ENCODE measurements at places on chromosomes 11 and 22.

GRCh38 chr11:1029654-1030053, 6.9 kb downstream of the MUC6 start:
- no peak for DNase-seq

- DNase-seq, result no peak
Observed at GRCh38 chr22:16949561-16949960, 58.5 kb downstream of the GAB4 start.

DNA sequence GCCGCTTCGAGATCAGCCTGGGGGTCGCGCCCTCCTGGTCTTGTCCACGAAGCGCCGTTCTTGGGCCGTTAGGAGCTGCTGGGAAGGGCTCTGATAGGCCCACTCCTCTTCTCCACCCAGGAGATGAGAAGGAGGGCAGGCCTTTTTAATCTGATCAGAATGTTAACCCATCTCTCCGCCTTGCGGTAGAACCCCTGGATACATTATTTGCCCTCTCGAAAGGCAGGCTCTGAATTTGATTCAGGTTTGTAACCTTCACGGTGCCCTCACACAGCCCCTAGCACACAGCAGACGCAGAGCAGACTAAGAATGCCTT, at the start of gene CCDC83:
TSS of gene CCDC83 (plus strand) at position 43 of the 316 bp plus-strand sequence. CDS start 9,741 bp downstream, outside the sequence.
- no peak for DNase-seq

DNA sequence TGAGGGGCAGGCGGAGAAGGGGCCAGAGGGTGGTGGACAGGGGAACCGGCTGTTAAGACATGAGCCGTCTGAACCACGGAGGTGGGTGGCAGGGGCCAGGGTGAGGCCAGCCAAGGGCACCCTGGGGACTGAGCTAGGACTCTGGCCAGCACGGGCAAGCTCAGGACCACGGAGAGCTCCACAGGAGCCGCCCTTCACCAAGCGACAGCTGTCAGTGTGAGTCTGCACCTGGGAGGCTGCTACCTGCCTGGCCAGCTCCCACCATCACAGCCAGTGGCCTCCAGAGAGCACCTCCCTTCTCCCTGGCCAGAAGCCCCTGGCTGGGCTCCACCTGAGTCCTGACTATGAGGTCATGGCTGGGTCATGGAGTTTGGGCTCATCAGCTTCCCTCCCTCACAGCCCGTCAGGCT, 21.6 kb downstream of the MGAT3 start:
- no peak for DNase-seq

- no peak for DNase-seq
Observed at GRCh38 chr22:19051381-19052072, 70.7 kb downstream of the DGCR2 start.

- DNase-seq, result no peak
Observed at GRCh38 chr22:19079691-19080090, 42.5 kb downstream of the DGCR2 start.

GRCh38 chr11:104095791-104096190, 59.4 kb downstream of the DDI1 start:
- no peak for DNase-seq

- DNase-seq, result no peak
Observed at GRCh38 chr22:27142286-27142685, 484.9 kb downstream of the MIAT start.

DNA sequence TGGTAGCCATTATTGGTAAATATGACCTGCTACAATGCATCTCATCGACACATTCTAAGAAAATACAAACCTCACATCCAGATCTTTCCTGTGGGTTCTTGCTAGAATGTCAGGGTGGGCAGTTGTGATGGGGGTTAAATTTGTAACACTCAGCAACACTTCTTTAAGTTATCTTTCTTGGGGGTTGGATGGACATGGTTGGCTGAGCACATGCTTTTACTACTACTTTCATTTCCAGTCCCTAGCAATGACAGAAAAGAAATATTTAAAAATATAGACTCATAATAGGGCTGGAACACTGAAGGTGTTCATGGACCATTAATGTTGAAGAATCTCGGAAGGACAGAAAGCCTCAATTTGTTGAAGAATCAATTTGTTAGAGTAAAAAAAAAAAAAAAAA, 57.6 kb downstream of the APOL3 start:
- no peak for DNase-seq

GRCh38 chr11:129950101-129951091, 52.2 kb downstream of the PRDM10 start:
- no peak for DNase-seq

DNA sequence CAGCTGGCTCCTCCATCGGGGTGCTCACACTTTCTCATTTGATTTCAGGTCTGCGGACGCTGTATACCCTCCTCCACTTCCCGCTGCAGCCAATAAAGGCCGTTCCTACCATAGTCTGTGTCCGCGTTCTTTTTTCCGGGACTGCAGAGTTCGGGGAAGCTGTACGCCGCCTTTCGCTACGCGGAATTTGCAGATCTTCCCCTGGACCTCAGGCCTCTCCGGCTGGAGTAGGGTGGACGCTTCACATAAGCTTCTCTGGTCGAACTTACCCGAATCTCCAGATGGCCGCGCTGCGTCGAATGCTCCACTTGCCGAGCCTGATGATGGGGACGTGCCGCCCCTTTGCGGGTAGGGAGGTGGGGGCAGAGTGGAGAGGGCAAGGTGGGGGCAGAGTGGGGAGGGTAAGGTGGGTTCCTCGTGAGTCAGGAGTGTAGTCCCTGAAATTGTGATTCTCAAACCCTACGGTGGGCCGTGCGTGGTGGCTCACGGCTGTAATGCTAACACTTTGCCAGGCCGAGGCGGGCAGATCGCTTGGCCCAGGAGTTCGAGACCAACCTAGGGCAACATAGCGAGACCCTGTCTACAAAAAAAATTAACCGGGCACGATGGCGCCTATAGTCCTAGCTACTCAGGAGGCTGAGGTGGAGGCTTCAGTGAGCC, 617 bp downstream of the CSKMT start:
- no peak for DNase-seq

DNA sequence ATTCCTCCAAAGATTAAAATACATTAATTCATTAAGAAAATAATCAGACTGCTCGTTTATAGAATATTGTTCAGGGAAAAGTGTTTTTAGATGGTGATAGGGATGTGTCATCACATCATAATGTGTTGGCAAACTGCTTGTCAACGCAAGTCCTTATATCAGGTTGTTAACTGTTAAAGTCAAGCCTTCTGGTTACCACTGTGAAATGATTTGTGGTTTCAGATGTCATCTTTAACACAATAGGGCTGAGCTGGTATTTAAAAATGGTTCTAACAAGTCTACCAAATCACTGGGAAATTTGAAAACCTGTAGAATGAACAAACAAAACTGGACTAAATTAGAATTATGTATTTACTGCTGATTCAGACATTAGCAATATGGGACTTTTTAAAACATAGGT, 2.4 kb upstream of the MMP13 start:
- no peak for DNase-seq

DNA sequence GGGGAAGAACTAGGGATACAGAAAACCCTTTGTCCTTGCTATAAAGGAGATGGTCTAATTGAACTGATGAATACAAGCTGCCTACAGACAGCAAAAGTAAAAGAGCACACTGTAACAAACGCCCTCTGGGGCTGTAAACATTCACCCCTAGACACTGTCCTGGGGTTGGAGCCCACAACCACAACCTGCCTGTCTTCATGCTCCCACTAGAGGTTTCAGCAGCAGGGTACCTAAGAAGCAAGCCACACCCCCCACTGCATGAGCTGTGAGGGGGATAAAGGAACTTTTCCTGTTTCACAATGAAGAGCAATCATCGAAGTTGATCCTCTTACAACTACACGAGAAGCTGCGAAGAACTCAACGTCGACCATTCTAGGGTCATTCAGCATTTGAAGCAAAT, 90.5 kb upstream of the LUZP2 start:
- no peak for DNase-seq

DNA sequence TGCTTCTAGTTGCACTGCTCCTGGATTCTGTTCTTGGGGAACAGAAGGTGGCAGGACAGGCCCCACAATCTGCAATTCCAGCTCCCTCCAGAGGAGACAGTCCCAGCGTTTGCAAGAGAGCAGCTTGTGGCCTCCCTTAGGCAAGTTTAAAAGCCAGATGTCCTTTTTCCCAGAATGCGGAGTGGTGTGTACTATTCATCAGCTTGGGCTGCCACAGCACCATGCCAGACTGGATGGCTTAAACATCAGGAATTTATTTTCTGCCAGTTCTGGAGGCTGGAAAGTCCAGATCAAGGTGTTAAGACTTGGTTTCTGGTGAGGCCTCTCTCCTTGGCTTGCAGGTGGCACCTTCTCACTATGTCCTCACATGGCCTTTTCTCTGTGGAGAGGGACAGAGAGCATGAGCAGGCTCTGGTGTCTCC, 11.7 kb downstream of the MIAT start:
- DNase-seq, result no peak

DNA sequence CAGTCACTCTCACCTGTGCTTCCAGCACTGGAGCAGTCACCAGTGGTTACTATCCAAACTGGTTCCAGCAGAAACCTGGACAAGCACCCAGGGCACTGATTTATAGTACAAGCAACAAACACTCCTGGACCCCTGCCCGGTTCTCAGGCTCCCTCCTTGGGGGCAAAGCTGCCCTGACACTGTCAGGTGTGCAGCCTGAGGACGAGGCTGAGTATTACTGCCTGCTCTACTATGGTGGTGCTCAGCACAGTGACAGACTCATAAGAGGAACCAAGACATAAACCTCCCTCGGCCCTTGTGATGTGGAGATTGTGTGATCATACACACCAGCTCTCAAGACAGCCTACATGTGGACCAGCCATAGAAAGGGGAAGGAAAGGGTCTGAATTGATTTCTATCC, 113.3 kb downstream of the ZNF280B start:
- DNase-seq, result no peak

GRCh38 chr11:6771926-6772893, at the start of gene OR2AG2:
Gene OR2AG2 (minus strand): TSS chr11:6771976. CDS start chr11:6768957, 3,019 bp downstream.
- DNase-seq, result no peak

DNA sequence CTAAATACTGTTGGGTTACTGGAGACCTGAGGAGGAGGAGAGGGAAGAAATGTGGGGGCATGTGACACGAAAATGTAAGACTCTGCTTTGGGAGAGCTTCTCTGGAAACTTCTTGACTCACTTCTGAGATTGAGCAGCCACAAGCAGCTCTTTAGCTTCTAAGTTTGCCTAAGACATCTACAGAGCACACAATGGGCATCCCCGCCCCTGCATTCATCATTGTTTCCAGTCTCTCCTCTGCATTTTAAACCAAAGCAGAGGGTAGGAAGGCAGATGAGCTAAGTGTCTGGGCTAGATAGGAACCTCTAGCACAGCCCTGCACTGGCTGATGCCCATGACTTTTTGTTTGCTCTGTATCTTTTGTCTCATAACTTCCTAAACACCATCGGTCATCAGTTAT, 2.1 kb upstream of the OR52D1 start:
- DNase-seq, result no peak

GRCh38 chr11:134386945-134387344, 25.1 kb downstream of the B3GAT1 start:
- DNase-seq, result no peak

- no peak for DNase-seq
Observed at GRCh38 chr11:59011655-59012397, 72.5 kb downstream of the GLYATL1 start.

GRCh38 chr11:45568049-45568448, 97.4 kb downstream of the CHST1 start:
- no peak for DNase-seq

DNA sequence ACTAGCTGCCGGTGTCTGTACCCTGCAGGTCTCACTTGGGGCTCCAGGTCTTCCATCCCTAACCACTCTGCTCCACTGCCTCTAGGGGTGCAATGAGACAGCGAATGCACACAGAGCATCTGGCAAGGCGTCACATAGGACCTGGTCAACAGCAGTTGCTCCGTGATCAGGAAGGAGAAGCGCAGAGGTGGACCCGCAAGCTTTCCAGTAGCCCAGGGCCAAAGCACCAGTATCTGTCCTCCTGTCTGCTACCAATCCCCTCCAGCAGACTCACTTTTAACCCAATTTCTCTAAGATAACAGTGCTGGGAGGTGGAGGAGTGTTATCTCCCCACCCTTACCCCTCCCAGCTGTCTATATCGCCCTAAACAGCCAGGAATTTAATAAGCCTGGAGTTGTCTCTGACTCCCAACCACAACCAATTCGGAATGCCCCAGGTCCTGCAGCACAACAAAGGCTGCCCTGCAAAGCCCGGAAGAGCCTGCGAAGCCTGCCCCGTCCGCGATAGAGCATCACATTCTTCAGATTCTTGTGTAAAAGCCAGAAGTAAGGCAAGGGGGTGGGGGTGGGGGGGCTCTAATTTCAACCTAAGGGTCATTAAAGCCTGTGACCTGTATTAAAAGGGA, 19.3 kb downstream of the MYH9 start:
- no peak for DNase-seq

GRCh38 chr11:43130616-43131015, 181.2 kb upstream of the API5 start:
- no peak for DNase-seq

GRCh38 chr22:24435323-24435645, 7.9 kb downstream of the ADORA2A start:
- DNase-seq, result no peak

GRCh38 chr11:24609192-24610119, 112.6 kb downstream of the LUZP2 start:
- no peak for DNase-seq

DNA sequence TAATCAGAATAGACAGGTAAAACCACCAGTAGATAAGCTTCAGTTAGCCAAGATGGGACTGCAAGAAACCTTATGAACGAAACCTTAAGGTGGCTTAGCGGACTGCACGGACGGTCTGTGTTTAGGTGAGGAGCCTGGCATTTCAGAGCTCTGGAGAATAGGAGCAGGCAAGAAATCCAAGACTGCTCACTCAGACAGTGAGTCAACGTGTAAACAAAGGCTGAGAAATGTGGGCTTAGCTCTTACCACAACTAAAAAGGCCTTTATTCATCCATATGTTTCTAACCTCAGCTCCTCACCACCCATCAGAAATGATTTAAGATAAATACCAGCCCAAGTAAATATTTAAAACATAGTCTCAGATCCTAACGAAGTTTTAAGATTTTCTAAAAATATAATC, 657.7 kb downstream of the OPCML start:
- DNase-seq, result no peak

DNA sequence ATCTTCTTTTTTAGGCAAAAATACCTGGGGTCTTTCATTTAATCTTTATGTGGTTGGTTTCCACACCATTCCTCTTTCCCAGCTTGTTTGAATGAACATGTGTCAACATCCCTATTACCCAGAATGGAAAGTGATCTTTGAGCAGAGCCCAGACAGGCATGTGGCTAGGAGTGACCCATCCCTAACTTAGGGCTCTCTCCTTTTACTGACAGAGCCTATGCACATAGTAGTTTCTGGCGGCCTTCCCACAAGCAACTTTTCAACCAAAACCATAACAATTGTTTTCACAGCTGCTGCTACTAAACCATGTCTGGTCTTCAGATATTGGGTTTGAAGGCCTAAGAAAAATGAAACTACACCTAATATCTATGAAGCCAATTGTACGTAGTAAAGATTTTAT, 107.5 kb downstream of the TENM4 start:
- DNase-seq, result no peak

- no peak for DNase-seq
Observed at GRCh38 chr11:5298451-5298850, 3.3 kb downstream of the OR51B4 start.

GRCh38 chr11:57978686-57979531, 44.8 kb upstream of the OR9Q1 start:
- no peak for DNase-seq

- DNase-seq, result no peak
Observed at GRCh38 chr22:18042685-18043084, 18.3 kb upstream of the MICAL3 start.
